ENCODE measurements at places on chromosomes 1 and 21.

DNA sequence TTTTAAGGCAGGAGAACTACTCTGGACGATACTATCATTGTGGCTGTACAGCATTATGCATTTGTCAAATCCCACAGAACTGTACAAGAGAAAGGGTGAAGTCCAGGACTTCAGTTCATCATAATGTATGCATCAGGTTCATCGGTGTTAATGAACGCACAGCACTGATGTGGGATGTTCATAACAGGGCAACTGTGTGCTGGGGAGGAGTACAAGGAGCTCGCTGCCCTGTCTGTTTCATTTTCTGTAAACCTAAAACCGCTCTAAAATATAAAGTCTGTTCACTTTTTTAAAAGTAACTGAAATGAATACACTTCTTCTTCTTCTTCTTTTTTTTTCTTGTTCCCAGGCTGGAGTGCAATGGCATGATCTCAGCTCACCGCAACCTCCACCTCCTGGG, 25.0 kb downstream of the TMPRSS2 start:
- no peak for DNase-seq

DNA sequence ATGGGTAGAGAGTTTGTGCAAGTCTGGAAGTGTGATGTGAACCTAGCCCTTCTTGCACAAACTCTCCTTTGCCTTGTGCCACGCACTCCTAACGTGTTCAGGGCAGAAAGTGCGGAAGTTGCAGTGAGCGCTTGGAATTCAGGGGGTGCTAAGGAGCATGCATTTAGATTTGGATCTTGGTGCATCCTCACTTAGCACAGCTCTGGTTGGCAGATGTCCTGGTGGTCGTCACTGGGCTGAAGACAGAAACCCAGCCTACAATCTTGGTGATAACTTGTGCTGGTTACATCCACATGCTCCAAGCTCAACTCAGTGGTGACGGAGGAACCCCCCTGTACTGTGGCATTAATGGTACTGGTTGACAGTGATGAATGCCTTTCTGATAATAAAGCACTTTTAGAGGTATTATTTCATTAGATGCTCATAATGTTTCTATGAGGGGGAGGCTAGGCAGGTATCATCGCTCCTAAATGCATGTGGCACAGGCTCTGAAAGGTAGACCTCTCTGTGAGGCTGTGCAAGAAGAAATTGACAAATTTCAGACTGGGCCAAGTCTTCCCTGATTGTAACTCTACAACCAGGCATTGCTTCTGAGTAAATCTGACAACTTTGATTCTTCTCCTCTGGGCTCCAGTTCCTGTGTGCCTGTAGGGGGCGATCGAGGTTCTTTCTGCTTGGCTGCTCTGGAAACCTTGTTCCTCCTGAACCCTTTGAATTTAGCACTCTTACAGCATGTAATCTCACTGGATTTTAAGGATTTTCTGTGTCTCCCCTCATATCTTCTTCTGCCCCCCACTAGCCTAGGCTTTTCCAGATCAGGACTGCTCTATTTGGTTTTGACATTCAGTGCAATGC, 40.6 kb downstream of the MAPKAPK2 start:
- DNase-seq, result no peak

GRCh38 chr21:38771536-38771935, 34.2 kb upstream of the ETS2 start:
- peak; percentile 52 for DNase-seq

- no peak for DNase-seq
Measured at GRCh38 chr1:232986527-232986922, 36.1 kb downstream of the NTPCR start.

DNA sequence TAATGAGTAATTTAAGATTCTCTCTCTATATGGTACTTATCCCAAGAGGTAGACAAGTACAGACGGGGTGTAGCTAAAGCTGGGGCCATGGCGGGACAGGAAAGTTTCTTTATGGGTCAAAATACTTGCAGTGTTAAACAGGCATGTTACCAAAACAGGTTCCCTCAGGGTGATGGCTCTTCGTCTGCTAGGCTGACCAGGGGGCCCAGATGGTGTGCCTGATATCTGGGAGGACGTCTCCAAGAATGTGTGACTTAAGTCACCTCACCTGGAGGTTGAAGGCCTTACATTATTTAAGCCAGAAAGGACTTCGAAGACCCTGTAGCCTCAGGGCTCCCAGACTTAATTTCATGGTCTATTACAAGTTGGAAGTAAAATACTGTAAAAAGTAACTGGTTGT, 52.7 kb upstream of the FMOD start:
- DNase-seq, result no peak

DNA sequence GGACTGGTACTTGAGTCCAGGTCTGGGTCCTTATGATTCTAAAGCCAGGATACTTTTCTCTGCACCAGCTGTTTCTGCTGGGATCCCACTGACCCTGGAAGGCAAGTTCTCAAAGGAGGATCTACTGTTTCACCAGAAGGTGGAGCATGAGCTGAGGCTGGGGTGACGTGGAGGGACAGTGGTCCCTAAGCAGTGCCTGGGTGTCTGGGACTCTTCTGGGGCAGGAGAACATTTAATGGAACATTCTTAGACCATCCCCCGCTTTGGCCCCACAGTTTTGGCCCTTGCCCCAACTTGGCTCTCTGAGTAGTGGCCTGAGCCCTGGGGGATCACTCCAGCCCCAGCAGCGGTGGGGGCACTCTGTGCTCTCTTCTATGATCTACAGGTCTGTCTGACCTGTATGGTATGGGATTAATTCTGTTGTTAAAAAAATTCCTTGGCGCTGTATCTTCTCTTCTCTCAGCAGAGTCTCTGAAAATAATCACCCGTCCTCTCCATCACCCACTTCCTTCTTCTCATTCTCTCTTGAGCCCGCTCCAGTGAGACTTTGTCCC, 60.3 kb upstream of the CSF3R start:
- DNase-seq, result peak; percentile 9

- no peak for DNase-seq
Measured at GRCh38 chr21:39153842-39154241, 29.4 kb downstream of the PSMG1 start.

DNA sequence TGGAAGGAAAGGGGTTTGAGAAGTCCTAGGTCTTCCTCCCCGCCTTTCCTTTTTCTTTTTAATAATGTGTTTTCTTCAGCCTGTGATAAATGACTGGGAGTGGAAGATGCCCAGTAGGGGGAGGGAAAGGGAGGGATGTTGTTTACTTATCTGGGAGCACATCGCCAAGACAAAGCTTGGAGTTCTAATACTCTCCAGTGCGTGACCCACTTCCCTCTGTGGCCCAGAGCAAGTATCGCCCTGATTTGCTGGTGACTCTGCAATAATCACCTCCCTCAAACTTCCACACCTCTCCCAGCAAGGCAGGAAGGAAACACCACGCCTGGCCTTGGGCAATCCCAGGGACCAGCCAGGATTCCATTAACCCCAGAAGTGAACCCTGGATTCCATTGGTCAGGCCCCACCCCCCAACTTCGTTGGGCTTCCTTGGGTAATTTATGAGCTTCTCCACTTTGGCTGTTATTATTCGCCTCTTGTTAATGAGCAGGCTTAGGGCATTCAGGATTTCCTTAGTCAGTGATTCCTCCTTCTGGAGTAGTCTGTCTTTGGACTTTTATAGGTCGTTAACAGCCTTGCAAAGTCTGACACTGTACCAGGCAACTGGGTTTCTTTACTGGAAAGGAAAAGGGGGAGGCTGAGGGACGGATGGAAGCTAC, 24.3 kb upstream of the GRHL3 start:
- no peak for DNase-seq

DNA sequence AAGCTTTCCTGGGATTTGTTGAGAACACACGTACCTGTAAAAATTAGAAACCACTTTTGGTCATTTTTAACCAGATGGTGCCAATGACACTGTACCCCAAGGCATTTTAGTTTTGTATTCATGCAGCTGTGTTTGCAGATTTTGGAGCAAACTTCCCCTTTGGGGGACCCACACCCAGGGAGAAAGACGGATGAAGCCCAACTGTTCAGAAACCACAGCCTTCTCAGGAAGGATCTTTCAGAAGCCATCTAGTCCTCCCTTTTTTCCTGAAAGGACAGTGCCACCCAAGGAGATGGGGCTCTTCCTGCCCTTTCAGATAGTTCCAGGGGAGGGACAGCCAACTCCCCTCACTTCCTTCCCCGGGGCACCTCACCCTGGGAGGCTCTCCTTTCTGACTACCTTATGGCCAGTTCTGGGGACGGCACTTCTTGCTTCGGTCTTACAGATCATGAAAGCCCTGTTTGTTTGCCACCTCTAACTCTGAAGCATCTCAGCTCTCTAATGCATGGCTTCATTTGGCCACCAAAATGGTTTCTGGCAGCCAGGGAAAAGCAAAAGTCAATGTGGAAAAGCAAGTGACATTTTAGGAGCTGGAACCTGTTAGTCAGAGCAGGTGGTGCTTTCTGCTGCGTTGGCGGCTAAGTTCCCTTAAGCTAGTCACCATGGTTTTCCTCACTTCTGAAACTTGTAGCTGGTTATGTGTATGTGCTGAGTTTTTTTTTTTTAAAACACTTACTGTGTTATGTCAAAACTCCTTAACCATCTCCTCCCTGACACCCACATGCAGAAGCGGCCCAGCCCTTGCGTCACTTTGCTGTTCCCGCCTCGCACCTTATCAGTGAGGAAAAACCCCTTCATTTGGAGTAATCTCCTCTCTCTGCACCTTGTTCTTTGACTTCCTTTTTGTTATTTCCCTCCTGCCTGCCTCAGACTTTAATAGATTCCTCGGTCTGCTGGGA, 10.1 kb downstream of the TMCC2 start:
- DNase-seq, result no peak
